AG09309 (cell line): ENCODE measurements at places on chromosomes 16 and 17.

DNA sequence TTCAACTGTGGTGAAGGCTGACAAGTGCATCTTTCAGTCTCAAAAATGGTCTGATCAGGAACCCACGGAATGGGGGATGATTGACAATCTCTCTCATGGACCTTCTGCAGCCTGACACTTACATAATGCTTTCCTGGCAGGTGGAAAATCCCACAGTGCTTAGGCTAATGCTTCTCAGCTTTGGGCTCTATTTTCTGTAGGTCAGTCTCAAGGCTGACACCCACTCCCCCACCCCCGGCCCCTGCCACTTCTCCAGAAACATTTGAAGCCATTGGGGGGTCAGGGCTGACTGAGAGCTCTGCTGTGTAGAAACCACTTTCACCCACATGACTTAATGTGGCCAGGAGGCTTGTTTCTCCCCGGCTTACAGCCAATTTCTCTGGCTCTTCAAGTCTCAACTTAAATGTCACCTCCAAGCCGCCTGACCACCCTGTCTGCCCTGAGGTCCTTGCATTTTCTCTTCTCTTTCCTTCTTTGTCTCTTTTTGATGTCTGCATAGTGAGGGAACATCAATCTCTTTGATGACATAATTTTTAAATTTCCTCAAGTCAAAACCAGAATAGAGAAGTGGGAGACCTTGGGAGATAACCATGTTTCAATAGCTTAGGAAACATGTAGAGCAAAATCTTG is 16.7 kb upstream of the IRF8 start:
- no peak for DNase-seq

DNA sequence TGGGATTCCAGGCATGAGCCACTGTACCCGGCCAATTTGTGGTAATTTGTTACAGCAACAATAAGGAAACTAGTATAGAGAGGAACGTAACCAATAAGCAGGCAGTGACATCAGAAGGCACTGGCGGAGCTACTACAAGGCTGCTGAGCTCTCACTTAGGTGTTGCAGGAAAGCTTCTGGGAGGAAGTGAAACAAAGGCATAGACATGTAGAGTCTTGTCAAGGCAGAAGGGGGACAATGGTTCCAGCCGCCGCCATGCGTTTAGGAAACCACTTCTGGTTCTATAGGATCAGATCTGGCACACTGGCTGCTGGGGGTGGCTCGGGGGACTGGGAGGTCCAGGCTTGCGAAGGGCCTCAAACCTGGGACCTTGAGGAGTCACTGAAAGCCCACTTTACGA is 9.4 kb upstream of the CPSF4L start:
- no peak for DNase-seq

GRCh38 chr17:77690271-77691161 is 268.0 kb upstream of the TNRC6C start:
- DNase-seq: no peak

DNA sequence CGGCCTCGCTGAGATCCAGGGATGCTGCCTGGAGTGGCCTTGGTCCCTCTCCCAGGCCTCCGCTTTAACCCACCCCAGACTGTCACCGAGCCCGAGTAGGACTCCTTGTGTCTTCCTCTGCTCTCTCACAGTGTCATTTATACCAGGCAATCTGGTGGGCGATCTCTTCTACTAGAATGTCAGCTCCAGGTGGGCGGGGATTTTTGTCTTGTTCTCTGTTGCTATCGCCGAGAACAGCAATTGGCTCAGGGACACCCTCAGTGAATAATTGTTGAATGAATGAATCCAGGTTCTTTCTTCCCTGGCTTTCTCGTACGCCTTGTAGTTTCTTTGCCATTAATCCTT is 591 bp downstream of the DHX38 start:
- no peak for DNase-seq

DNA sequence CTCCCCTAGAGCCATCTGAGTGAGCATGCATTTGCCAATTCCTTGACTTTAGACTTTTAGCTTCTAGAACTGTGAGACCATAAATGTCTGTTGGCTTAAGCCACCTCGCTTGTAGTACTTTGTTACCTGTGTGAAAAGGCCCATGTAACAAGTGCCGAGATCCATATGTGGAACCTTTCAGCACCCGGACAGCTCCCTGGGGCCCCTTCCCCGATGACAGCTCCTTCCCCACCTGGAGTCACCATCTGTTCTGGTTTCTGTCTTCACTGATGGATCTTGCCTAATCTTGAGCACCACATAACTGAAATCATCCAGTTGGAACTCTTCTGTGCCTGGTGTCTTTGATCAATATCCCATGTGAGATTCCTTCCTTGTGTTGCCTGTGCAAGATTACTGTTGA is 78.9 kb upstream of the EEF2KMT start:
- no peak for DNase-seq

DNA sequence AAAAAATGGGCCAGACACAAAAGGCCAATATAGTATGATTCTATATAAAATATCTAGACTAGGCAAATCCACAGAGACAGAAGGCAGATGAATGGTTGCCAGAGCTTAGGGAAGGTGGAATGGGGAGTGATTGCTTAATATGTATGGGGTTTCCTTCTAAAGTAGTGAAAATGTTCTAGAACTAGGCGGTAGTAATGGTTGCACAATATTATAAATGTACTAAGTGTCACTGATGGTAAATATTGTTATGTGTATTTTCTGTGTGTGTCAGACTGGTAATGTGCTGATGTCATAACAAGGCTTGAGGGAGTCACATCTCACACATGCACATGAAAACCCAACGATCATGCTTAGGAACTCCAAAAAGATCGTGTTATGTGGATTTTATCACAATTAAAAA is 106.9 kb upstream of the SIAH1 start:
- no peak for DNase-seq

DNA sequence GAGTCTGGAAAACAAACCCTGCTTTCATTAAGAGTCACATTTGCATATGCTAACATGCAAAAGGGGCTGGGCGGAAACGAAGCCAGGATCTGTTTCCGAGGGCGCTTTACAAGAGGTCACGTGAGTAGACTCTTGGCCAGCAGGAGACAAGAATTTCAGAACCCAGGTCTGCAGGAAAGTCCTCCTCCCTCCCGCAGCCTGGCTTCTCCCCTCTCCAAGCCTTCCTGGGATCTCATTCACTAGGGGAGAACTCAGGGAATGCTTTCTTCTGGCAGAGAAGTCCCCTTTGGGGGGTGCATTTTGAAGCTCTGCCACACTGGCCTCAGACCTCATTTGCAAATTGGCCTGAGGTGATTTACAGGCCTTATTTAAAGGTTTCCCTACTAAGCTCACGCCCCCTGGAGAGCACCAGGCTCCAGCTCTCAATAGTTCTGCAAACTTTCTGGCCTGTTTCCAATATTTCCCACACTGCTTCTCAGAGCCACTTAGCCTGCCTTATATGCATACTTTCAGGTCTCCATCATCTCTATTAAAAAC is 57.2 kb upstream of the CACNG5 start:
- no peak for DNase-seq
